Activated CD4-positive, alpha-beta T cell treated with anti-CD3 and anti-CD28 coated beads for 24 hours (primary cell): ENCODE measurements at places on chromosomes 7 and 10.

DNA sequence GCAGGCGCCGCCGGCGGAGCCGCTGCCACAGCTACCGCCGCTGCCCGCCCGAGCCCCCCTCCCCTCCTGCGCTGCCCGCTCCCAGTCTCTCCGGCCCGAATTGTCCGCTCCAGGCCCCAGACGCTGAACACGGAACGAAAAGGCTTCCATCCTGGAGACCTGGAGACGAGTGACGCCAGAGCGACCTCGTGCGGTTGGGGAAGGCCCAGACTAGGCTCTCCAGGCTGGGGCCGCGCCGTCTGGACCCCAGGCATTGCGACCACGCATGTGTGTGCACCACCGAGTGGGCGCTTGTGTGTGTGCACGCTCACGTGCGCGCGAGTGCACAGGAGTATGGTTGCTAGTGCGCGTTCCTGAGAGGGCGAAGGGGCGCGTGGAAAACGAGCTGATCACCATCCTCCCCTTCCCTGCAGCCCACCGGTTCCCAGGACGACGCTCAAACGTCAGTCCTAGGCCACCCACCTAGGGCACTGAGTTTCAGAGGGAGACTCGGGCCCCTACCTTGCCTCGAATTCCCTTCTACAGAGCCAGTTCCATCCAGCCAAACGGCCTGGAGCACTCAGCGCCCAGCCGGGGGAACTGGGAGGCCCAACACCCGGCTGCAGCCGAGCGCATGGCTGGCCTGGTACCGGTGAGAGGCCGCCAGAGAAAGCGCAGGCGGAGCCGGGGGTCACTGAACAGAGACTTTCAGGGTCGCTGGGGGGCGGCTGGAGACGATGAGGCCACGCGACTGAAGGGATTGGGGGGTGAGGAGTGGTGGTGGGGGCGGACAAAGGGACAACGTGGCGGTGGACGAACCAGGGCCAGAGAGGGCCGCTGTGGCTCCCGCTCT lies 11.6 kb downstream of the LBX1 start:
- DNase-seq, result no peak

DNA sequence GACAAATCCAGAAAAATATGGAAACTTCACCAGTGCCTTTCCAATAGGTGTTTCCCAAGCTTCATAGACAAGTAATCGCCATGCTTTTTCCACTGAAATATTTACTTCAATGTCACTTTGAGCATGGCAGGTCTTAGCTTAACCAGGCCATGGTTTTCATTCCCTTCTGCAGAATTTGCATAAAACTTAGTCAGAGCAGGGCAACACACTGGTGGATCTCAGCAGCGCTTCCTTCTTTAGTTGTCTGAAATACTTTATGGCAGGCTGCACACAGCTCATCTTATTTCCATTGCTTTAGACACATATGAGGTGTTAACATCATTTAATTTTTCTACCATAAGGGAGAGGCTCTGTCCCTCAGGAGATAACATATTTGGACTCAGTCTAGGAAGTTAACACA lies 102.9 kb upstream of the AHR start:
- no peak for DNase-seq

DNA sequence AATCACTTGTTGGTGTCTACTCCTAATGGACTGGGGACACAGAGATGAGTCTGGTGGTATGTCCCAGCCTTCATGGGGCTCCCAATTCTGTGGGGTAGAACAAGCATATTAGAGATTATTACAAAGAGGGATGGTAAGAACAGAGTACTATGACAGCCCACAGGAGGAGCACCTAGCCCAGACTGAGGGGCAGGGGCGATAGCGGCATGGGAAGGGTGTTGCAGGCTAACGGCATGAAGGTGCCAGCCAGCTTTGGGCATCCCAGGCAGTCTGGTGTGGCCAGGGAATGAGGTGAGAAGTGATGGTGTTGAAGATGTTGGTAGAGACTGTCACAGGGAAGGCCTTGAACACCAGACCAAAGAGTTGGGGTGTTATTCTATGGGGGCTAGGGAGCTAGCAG lies 280.0 kb downstream of the RPS24 start:
- DNase-seq, result no peak

- no peak for DNase-seq
These were observed 2.3 kb upstream of the NYAP1 start for GRCh38 chr7:100481466-100481865.

DNA sequence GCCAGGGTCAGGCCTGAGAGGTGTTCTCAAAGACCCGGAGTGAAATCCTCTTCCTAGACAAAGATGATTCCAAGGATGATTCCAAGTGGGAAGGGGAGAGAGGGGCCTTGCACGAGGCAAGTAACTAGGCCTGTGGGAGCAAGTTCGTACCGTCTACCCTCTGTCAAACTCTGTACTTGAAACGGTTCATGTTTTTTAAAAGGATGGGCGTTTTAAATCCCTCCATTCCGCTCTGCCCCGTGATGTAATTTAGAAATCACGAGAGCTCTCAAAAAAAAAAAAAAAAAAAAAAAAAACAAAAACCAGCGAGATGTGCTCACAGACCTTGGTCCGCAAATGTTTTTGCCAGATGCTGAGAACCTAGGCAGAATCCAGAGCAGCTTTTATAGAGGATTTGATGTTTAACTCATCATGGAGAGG lies 114.7 kb upstream of the CARD11 start:
- no peak for DNase-seq

- peak; percentile 7 for DNase-seq
These were observed 68.1 kb downstream of the SCRN1 start for GRCh38 chr7:29921404-29922010.
